Cortex of kidney (tissue), 1 donor: ENCODE measurements at places on chromosomes 13 and 19.

DNA sequence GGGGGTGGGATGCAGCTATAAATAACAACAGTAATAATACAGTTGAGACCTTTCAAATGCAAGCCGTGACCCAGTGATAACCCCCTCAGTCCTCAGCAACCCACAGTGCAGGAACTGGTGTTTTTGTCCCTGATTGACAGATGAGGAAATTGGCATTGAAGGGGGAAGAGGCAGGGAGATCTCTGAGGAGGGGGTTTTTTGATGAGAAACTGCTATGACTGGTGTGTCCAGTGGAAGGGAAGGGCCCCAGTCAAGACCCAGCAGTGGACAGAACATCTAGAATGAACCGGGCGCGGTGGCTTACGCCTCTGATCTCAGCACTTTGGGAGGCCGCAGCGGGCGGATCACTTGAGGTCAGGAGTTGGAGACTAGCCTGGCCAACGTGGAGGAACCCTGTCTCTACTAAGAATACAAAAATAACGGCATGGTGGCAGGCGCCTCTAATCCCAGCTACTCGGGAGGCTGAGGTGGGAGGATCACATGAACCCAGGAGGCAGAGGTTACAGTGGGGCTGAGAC lies 1.9 kb downstream of the MAP1S start:
- DNase-seq: no peak

DNA sequence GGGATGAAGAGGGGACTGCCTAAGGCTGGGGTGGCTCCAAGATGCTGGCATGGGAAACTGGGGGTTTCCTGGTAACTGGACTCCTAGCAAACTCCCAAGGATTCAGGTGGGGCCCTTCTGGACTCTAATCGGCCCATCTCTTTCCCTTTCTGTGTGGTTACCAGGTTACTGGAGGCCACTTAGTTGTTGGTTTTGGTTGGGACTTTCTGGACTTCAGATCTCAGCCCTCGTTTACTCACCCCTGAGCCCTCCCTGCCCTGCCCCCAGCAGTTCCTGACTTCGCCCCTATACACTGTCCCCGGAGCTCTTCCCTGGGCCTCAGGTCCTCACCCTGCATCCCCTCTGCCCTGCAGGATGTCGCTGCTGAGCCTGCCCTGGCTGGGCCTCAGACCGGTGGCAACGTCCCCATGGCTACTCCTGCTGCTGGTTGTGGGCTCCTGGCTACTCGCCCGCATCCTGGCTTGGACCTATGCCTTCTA lies 328 bp downstream of the CYP4F12 start:
- DNase-seq: no peak

- no peak for DNase-seq
Observed at GRCh38 chr13:21147827-21148226, 28.5 kb downstream of the SKA3 start.

DNA sequence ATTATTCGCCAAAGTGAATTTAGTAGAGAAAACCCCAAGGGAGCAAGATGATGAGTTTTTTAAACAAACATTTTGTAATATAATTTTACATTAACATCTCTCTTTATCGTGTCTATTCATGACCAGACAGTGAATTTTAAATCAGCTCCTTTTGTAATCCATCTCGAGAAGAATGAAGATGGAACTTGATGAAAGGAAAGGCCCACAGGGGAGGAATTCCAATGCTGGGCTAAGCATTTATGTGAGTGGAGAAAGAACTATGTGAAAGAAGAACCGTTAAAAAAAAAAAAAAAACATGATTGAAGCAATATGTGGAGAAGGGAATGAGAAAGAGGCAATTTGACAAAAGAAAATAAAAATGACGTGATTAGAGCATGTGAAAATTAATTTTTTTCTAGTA lies 170.6 kb downstream of the KCTD12 start:
- no peak for DNase-seq

- DNase-seq: no peak
Observed at GRCh38 chr13:93216122-93216521, 10.5 kb upstream of the GPC6 start.

GRCh38 chr13:67267136-67267535 lies 37.0 kb upstream of the PCDH9 start:
- no peak for DNase-seq

GRCh38 chr19:49712397-49712859 lies 21.5 kb downstream of the CPT1C start:
- DNase-seq: no peak

DNA sequence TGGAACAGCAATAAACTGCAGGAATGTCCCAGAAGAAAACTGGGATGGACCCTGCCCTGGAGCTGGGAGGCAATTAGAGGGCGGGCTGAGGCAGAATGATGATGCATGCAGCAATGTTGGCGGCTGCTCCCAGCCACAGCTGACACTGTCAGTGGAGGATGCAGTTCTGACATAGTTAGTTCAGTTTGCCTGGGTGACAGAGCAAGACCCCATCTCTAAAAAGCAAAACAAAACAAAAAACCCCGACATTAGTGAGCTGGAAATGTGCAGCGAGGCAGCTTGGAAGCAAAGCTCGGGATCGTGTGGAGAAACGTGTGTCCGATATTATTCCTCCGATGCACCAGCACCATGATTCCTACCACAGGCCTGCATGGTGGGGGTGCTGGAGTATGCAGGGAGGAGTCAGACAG lies 110.1 kb upstream of the UQCRFS1 start:
- DNase-seq: no peak

DNA sequence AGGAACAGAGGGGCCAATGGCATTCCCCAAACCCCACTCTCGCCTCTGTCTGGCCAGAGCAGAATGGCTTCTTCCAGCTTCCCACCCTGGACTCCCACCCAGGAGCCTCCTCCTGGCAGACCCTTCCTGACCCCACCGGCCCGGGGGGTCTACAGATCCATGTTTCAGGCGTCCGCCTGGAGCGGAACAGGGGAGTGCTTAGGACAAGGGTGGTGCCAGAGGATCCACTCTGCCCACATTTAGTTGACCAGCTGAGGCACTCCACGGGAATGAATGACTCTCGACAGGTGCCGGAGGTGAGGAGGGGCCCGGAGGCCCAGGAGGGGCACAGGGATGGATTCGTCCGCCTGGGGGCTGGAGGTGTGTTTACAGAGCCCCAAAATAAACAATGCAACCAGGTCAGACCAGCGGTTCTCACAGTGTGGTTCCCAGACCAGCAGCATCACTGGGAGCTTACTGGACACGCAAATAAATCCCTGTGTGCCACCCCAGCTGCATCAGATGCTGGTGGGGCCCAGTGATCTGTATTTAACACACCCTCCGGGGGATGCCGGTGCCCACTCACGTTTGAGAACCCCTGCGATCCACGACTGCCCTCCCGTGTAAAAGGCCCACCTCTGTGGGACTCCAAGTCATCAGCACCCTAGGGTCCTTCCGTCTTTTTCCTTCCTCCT lies 15.1 kb upstream of the NCCRP1 start:
- DNase-seq: no peak

DNA sequence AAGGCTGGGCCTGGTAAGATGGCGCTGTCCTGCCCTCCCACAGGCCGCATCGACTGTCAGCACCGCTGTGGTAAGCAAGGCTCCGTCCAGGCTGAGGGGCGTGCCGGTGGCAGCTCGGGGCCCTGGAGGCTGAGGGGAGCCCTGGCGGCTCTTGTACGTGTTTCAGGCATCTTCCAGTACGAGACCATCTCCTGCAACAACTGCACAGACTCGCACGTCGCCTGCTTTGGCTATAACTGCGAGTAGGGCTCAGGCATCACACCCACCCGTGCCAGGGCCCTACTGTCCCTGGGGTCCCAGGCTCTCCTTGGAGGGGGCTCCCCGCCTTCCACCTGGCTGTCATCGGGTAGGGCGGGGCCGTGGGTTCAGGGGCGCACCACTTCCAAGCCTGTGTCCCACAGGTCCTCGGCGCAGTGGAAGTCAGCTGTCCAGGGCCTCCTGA lies 1.2 kb downstream of the IZUMO4 start:
- no peak for DNase-seq

DNA sequence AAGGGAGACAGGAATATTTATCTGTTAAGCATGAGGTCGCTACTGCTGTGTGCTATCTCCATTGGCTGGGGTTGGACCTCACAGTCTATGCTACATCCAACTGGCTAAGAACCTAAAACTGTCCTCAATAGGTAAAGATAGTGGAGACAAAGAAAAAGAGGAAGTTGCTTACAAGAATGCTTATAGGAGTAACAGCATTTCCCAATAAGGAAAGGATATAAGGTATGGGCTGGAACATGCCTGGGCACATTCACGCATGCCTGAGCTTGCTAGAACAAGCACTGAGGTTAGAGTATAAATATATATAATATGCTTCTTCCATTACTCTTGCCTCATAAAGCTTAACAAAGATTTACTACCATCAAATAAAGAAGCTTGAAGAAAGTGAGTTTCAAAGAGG lies 47.9 kb upstream of the CEACAM21 start:
- DNase-seq: no peak

GRCh38 chr19:5826531-5827341 lies 12.8 kb downstream of the FUT6 start:
- no peak for DNase-seq

- DNase-seq: no peak
Observed at GRCh38 chr13:20195801-20196200, 3.1 kb upstream of the GJB2 start.

DNA sequence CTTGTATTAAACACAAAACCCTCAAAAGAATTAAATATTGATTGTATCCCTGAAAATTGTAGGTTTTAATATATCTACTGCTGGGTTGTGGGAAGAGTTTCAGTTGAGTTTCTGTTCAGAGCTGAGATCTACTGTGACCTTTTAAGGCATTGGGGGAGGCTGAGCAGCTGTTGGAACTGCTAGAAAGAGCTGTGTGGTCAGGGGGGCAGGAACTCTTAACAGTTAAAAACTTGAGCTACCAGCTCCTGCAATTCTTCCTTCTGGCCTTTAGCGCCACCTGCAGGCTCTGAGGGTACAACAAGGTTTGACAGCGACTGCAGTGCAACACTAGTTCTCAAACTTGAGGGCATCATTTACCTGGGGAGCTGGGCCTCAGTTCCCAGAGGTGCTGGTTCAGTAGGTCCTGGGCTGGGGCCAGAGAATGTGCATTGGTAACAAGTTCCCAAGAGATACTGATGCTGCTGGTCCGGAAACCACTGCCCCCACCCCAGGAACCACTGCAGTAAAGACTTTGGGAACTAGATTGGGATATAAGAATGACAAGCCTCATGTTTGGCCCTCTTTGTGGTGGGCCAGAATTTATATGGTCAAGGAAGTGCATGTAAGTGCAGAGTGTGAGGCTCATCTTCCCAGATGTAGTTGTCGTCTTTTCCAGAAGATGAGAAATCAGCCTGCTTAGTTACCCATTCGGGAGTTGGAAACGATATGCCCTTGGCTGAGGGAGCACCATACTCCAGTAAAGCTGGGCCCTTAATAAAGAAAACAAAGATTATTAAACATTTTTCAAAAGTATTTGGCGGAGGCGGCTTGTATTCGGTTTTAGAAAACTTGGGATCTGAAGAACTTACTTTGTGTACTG lies 2.6 kb downstream of the RNASEH2B start:
- DNase-seq: no peak

GRCh38 chr13:67134417-67135129 lies 95.6 kb downstream of the PCDH9 start:
- DNase-seq: no peak

- no peak for DNase-seq
Observed at GRCh38 chr19:14943601-14944000, 2.3 kb downstream of the OR7C2 start.

GRCh38 chr19:33467851-33468250 lies 53.7 kb downstream of the PEPD start:
- DNase-seq: no peak

DNA sequence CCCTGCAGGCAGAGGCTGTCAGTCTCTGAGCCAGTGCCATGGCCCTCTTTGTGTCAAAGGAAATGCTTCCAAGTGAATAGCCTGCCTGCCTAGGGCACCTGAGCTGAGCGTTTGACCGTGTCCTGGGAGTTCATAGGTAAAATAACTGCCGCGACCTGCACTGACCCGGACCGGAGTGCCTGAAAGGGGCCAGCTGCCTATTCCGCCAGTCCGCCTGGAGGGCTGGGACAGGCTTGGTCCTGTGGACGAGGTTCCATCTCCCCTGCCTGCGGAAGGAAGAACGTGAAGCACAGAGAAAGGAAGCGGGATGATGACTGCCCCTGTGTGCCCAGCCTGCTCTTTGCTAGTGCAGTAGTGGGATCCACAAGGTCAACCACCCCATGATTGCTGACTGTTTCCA lies 17.5 kb upstream of the ZNF492 start:
- no peak for DNase-seq

DNA sequence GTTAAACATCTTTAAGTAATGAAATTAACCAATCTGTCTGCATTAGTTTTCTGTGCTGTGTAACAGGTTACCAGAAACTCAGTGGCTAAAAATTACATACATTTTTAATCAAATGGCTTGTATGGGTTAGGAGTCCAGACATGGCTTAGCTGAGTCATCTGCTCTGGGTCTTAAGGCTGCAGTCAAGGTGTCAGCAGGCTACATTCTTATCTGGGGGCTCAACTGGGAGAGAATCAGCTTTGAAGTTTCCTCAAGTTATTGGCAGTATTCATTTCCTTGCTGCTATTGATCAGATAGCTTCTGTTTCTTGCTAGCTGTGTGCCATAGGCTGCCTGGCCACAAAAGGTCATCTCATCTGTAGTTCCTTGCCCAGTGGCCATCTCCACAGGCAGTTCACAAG lies 1163.0 kb downstream of the DIAPH3 start:
- DNase-seq: no peak

DNA sequence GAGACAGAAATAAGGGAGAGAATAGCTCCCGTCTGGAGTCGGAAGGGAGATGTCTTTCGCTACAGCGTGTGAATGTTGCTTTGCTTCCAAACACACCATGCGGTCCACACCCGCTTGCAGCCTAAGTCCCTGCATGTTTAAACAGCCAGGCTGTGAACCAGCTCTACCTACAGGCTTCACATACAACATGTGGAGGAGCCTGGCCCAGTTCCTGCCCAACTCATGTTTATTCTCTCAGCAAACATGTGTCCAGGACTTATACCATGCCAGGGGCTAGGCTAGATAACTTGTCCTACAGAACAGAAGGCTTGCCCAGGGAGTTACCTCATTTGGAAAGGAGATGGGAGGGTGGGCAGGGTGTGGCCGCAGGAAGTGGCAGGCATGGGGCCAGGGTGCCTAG lies 181.5 kb downstream of the FOXO1 start:
- no peak for DNase-seq

- no peak for DNase-seq
Observed at GRCh38 chr13:79740991-79741390, 260.0 kb downstream of the NDFIP2 start.

- DNase-seq: no peak
Observed at GRCh38 chr13:104715111-104715510, 1648.9 kb upstream of the SLC10A2 start.

DNA sequence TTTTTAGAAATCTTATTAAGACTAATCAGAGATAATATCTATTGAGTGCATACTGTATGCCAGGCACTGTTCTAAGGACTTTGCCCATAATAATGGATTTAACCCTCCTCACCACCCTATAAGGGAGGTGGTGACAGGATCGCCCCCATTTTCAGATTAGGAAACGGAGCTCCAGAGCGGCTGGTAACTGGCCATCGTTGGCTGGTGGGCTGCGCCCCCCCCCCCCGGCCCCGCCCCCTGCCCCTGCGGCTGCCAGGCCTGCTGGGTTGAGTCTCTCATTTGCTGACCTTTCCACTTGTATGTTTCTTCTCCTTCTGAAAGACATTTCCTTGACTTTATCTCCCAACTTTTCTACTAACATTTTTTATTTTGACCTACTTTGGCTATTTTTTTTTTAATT lies 8.5 kb downstream of the ARHGEF7 start:
- DNase-seq: no peak
